ENCODE measurements at places on chromosomes 2 and 18.

GRCh38 chr2:126879348-126880298 lies 19.1 kb upstream of the TEX51 start:
- DNase-seq, result no peak

DNA sequence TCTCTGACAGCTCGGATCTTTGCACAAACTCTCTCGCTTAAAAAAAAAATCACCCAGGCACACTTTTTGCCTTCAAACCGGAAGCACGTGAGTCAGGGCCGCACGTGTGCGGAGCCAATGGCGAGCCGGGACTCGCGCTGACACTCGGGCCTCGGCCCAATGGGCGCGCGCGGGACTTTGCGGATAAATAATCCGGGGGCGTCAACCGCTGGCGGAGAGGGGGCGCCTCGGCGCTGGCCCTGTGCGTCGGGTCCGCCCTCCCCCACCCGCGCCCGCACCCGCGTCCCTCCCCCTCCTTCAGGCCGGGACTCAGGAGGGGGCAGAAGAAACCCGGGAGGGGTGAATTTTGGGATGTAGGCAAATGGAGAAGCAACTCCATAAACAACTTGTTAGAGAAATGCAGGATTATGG lies 319 bp upstream of the EN1 start:
- no peak for DNase-seq

DNA sequence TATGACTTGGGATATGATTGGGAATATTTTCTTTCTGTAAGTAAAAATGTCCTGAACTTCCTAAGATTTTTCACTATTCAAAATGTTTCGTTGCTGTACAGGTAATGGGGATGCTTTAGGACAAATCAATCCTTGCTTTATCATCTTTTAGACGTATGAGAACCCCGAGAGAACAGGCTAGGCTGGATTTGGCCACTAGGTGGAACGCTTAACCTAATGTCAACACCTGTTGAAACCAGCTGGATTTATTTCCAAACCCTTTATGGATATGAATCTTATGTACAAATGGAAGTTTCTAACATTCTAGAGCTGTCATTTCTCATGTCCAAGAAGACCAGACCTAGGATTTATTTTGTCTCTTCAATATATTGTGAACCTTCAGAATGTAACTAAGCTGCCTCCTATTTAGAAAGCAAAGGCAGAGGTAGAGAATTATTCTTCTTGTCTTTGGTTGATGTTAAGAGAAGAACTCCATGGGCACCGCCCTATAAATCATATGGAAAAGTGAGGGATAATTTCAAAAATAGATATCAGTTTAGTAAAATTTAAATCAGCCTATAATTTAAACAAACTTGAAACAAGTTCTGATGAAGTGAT lies 96.7 kb downstream of the PMAIP1 start:
- DNase-seq, result no peak

GRCh38 chr2:1446301-1446700 lies 33.0 kb downstream of the TPO start:
- DNase-seq, result no peak

DNA sequence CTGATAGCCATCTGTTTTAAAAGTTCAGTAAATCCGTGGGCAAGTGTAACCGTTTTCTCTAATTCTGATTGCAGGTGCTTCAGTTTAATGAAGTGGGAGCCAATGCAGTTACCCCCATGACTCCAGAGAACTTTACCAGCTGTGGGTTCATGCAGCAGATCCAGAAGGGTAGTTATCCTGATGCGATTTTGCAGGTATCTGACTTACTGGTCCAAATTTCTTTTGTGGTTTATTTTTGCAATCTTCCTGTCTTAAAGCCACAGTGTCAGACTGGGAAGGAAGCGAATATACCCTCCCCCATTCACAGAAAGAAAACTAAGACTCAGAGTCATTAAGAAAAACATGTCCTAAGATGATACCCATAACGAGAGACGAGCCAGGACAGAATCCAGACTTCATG lies 7.7 kb downstream of the SERPINB2 start:
- no peak for DNase-seq

- DNase-seq, result no peak
Measured at GRCh38 chr2:234633581-234634230, 136.8 kb upstream of the ARL4C start.

DNA sequence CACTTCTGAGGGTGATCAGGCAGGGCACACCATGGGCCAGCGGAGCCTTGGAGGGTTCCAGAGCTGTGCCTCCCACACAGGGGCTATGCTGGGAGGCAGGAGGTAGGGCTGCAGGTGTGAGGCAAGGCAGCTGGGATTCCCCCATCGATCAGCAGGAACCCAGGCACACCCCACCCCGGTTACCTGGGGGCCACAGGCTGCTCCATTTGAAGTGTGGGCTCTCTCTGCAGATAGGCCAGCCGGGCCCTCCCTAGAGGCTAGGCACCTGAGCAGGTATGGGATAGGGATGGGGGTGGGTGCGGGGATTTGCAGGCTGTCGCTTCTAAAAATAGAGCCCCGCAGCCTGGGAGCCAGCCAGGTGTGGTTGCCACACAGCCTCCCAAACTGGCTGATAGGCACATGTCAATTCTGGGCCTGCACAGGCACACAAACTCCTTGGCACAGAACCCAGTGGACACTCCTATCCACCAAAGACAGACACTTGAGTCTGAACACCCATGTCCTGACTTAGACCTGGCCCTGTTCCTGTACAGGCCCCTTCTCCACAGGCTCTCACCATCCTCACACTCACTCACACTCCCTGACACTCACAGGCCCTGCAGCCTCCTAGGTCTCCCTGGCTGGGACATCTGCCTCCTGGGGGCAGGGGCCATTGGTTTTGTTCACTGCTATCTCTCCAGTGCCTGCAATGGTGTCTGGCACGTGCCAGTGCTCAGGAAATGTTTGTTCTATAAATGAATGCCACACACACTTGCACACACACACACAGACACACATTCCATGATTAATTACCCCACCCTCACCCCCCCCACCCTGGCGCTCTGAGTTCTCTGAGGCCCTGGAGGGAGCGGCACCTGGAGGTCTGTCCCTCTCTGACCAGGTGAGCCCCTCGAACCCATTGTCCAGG lies 73.4 kb downstream of the ZFP36L2 start:
- no peak for DNase-seq

DNA sequence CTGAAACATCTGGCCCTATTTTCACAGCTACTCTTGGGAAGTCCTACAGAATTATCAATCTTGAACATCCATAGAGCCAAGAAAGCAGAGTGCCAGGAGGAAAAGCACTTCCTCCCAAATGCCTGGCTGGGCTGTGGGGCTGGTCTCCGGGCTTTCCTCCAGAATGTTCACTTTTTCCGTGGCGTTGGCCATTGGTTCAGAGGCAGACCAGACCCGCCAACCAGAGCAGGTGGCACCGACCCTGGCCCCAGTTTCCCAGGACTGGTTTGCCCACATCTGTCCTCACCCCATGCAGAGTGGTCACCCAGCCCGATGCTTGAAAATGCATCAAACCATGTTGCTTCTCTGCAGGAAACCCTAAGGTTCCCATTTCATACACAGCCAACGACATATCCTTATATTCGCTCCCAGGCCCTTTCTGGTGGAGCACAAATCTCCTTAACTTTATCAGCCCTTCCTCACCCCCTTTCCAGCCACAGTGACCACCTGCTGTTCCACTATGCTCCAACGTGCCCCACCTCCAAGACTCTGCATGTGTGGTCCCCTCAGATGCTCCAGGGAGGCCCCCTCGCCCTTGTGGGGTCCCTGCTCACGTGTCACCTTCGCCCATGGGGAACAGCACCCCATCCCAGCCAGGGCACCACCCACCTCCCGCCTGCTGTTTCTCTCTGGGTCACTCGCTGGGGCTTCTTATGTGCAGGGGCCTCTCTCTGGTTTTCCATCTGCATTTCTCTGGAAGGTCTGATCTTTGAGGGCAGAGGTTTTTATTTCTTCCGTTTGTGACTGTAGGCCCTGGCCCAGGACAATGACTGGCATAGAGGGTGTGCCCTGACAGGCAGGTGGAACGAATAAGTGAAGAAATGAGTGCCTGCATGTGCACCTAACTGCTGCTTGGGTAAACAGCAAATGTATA lies 92.9 kb downstream of the PXDN start:
- no peak for DNase-seq

DNA sequence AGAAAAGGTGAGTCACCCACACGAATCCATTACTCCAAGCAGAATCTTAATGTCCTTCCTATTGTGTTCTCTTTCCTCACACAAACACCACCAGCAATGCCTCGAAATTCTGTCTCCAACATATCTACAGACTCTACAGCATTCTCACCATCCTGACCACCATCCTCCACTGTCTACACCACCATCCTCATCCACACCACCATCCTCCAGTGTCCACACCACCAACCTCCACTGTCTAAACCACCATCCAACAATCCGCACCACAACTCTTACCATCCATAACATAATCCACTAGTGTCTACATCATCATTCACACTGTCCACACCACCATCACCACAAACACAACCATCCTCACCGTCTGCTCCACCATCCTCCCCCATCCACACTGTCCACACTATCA lies 121.6 kb upstream of the ALKAL2 start:
- no peak for DNase-seq

GRCh38 chr2:8684878-8685696 lies 3.2 kb downstream of the ID2 start:
- DNase-seq, result peak; percentile 43

DNA sequence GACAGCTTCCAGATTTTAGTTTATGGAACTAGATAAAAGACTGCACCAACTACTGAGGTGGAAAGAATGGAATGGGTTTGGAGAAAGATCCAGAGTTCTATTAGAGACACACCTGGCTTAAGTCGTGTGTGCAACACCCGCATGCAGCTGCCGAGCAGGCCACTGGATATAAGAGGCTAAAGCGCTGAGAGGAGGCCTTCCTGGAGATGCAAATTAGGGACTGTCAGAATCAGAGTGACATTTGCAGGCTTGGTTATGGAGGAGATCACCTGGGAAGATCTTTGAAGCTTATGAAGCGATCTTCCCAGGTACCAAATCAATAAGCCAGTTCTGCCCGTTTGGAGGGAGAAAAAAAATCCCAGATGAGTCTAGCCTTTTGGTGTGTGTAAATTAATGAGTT lies 30.4 kb upstream of the KLHL29 start:
- DNase-seq, result no peak

DNA sequence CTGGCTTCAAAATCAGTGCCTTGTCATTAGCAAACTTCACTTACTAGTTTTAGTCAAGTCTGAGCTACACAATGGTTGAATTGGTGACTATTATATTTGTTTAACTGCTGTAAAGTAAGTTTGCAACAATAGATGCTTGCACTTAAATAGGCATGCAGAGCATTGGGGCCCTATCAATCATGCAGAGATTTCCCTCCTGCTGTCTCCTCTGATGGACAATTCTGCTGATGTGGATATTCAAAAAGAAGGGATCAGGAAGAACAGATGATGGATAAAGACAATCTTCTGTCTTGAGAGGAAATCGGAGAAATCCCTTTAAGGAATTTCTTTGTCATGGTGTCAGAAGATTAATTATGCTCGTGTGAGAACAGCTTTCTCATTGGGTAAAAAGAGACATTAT lies 89.0 kb downstream of the GREB1L start:
- no peak for DNase-seq

GRCh38 chr18:80106482-80107051 lies 2.5 kb upstream of the ADNP2 start:
- DNase-seq, result no peak

DNA sequence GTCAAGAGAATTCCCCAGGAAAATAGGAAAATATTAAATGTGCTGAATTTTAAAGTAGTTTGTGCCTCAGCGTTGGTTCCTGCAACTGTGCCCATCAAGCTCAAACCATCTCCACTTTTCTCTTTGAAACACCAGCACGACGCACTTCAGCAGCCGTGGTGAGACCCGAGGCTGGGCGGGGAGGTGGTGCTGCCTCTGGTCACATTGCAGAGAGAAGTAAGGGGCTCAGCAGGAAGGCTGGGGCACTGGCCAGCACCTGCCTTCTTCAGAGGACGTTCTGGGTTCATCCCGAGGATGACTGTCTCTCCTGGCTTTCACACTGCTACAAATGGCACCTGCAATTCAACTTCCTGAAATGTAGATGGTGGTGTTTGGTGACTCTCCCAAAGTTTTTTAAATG lies 323.7 kb upstream of the SALL3 start:
- no peak for DNase-seq

DNA sequence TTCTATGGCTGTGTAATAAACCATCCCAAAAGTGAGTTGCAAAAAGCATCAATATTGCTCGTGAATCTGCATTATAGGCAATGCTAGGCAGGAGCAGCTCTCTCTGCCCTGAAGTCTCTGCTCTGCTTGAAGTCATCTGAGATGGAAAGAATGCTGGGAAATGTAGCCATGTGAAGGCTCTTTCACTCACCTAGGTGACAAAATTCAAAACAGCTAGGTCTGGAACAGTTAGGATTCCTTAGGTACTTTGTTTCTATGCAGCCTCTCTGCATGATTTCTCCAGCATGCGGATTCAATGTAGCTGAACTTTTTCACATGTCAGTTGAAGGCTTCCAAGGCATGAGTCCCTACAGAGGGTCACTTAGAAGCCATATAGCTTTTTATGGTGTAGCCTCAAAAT lies 1383.7 kb downstream of the LRP1B start:
- DNase-seq, result no peak

DNA sequence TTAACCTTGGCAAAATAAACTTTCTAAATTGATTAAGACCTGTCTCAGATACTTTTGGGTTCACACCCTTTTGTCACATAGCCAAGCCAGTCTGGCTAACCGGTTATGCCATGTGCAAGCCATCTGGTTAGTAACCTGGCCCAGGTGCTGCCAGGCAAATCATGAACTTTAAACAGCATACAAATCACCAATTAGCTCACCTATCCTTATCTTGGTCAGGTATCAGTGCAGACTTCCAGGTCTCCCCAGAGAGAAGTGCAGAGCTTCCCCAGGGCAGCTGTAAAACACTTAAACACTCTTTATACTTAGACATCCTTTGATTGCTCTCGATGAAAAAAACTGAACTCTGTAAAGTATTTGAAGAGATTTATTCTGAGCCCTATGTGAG lies 14.9 kb upstream of the MC5R start:
- no peak for DNase-seq

DNA sequence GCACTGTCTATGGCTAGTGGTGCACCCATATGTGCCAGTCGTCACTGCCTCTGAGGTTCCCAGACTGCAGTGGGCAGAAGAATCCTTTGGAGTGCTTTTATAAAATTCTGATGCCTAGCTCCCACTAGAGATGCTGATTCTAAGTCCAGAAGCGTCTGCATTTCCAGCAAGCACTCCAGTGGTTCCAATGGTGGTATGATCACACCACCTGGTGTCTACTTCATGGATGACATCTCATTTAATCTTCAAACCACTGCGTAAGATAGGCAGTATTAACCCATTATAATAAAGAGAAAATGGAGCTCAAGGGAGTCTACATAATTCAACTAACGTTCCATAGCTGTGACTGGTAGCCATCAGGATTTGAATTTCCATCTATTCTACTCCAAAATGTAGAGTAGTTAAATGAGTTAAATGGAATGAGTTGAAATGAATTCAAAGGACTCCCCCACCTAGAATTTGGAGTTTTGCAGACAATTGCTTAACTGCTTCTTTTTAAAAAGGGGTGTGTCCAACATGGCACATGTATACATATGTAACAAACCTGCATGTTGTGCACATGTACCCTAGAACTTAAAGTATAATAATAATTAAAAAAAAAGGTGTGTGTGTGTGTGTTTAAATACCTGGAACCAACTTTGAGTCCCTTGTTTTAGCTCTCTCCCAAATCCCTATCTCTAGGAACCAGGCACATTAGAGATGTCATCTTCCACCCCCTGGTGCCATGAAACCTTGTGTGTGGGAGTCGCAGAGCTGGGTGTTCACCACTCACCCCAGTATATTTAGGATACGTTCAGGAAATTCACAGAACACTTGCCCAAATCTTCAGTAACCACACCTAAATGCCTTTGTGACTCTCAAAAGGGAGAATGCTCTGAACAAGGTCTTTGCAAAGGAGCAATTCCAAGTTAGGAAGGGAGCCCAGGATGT lies 14.1 kb downstream of the LAMA3 start:
- no peak for DNase-seq

Measured in stimulated activated CD4-positive, alpha-beta T cell treated with anti-CD3 and anti-CD28 coated beads, Interleukin-1b, Interleukin-23, amount 100 ng/mL, for 1 hour (primary cell).